ENCODE measurements at places on chromosomes 3 and 15.

GRCh38 chr15:52060501-52060900 lies 41.5 kb downstream of the MAPK6 start:
- no peak for DNase-seq

DNA sequence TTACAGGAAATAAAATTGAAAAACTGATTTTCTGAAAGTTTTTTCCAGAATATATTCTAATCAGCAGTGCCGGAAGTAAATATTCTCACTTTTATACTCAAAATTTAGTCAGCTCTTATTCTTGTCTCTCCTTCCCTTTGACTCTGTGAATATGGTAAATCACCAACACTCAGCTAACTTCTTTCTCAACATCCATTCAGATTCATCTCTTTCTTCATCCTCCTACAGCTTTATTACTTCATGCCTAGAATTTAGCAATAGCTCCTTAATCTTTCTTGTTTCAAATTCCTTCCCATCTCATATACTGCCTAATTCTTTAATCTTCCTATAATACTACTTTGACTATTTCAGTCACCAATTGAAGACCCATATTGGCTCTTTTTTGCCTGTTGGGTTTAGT lies 67.9 kb downstream of the FGF7 start:
- no peak for DNase-seq

- no peak for DNase-seq
Measured at GRCh38 chr3:110293660-110294059, 778.0 kb upstream of the NECTIN3 start.

GRCh38 chr3:16813336-16813735 lies 71.4 kb upstream of the PLCL2 start:
- no peak for DNase-seq

GRCh38 chr3:38968891-38969290 lies 82.9 kb downstream of the SCN11A start:
- no peak for DNase-seq

- no peak for DNase-seq
Measured at GRCh38 chr3:101466465-101467309, 46.3 kb downstream of the SENP7 start.

DNA sequence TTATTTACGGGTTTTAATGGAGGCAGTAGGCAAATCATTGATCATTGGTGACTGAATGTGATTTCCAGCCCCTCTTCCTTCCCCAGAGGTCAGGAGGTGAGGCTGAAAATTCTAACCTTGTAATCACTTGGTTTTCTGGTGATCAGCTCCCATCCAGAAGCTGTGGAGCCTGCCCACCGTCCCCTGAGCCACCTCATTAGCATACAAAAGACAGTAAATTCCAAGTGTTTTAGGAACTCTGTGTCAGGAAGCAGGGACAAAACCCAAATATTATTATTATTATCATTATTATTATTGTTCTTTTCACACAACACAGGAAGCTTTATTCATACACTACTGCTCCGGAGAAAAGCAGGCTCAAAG lies 18.2 kb downstream of the FOXB1 start:
- DNase-seq, result no peak

GRCh38 chr15:40991355-40991754 lies 38.1 kb downstream of the CHAC1 start:
- DNase-seq, result no peak

DNA sequence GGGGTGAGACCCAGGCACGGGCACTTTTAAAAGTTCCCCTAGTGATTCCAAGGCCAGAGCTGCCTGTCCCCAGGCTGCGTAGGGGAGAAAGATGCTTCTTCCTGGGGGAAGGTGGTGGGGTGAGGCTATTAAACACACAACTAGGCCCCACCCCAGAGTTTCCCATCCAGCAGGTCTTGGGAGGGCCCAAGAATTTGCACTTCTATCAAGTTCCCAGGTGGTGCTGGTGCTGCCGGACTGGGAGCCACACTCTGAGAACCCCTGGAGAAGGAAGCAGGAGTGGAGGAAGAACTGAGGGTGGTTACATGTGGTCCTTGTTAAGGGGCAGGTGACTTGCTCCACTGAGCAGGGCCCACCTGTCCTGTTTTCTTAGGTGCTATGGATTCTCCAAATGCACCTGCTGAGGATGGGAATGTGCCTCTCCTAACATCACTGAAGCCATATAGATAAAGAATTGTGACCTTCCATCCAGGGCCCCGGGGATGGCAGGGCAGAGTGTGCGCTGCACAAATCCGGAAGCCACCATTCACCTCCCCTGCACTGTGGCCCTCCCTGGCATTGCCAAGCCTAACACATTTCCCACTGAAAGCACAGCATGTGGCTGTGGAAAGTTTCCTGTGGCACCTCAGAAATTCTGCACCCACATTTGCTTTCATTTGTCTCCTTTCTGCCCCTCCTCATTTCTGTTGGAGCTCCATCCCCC lies 111.5 kb upstream of the MEF2A start:
- no peak for DNase-seq

GRCh38 chr15:94366781-94367180 lies 135.4 kb downstream of the MCTP2 start:
- DNase-seq, result no peak

GRCh38 chr3:104546301-104546700 lies 820.4 kb upstream of the ALCAM start:
- DNase-seq, result no peak

GRCh38 chr3:11188231-11188630 lies 33.9 kb downstream of the HRH1 start:
- no peak for DNase-seq

- no peak for DNase-seq
Measured at GRCh38 chr3:79326642-79327041, 441.2 kb downstream of the ROBO1 start.

- DNase-seq, result no peak
Measured at GRCh38 chr15:42737529-42738328, 801 bp upstream of the CDAN1 start.

- DNase-seq, result no peak
Measured at GRCh38 chr15:55282284-55282833, 7.3 kb downstream of the RAB27A start.

GRCh38 chr15:36797128-36797527 lies 217.7 kb downstream of the CDIN1 start:
- DNase-seq, result no peak

DNA sequence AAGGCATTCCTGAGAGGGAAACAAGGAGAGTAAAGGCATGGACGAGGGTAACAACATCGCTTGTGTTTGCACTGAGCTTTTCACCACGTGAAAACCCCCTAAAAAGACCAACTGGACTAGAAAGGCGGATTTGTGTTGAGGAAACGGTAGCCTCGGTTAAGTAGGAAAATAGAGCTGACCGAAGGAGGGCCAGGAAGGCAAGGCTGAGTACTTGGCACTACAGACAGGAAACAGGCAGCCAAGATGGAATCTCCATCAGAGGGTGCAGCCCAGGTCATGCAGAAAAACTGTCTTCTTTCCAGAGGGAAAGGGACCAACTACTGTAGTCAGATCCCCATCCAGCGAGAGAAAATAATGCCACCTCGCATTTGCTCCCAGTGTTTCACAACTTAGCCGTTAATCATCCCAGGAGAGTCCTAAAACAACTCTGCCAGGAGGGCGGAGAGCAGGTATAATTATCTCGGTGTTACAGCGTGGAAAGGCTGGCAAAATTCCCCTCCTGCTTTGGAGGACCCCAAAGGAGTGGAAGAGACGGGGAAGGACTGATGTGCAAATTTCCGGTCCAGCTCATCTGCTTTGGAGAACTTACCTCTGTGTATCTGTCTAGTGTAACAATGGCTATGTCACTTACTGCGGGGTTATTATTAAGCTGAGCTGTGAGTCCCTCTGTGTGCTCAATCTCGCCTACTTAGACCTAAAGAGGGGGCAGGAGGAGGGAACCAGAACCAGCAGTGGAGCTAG lies 77.2 kb downstream of the MYO1E start:
- no peak for DNase-seq

- no peak for DNase-seq
Measured at GRCh38 chr3:161217496-161217895, 3.6 kb upstream of the NMD3 start.

DNA sequence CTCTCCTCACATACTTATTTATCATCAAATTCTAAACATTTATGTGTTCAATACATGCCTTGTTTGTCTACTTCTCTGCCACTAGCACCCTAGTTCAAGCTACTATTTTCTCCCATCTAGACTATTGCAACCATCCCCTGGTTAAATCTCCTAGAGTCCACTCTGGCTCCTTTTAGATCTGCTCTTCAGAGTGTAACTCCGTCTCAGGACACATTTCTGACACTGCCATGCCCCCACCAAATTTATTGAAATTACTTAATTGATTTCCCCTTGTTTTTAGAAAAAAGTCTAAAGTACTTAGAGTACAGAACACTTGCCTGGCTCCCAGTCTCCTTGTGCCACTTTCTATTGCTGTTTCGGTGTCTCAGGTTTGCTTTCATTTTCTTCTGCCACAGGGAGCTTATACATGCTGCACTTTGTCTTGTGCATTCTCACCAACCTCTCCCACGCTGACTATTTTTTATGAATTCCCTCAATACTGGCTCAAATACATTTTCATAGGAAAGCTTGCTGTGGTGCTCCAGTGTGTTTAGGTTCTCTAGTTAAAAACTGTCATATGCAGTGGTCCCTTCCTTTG lies 792.3 kb downstream of the DIPK2A start:
- no peak for DNase-seq

DNA sequence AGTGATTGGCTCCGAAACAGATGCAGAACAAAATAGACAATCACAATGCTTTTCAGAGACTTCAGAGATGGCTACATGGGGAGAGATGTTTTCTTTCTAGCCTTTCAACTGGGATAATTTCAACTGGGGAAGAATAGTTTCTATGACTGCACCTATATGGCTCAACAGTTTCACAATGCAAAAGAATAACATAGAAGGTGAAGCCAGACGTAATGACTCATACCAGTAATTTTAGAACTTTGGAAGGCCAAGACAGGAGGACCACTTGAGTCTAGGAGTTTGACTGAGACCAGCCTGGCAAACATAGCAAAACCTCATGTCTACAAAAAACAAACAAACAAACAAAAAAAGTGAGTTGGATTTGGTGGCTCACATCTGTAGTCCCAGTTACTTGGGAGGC lies 180.2 kb upstream of the CHL1 start:
- no peak for DNase-seq

DNA sequence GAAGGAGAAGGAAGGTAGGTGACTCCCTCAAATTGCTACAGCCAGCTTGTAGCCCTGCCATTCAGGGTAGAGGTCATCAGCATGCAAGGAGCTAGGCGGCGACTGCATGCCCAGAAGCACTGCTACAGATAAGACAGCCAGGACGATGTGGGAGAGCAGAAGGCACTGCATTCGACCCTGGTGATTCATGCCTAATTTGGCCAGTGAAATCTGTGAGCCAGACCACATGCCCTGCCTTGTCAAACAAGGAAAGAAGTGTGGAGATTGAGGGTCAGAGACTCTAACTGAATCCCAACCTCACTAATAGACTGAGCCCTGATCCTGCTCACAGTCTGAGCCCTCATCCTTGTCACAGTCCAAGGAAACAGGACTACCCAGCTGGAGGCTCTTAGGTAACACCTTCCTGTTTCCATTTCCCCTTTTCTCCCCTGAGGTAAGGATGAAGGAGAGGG lies 86.6 kb downstream of the LINGO1 start:
- no peak for DNase-seq

DNA sequence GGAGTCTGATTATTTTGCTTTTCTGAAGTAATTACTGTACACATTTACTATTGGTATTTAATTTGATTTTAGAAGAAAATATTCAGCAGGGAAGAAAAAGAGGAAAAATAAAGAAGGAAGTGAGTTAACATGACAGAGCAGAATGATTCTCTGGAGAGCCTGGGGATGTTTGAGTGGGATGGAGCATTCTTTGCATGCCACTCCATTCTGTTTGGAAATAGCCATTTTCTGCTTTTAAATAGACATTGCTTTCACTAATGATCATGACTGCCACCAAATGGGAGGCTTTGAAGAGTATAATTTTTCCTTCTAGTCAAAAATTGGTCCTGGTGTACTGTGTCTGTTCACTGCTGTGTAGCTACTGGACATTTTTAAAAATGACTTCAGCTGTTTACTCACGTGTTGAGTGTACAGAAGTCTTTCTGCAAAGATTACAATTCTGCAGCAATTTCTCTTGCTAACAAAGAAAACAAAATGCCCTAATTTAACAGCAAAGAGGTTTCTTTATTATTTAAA lies 196.1 kb downstream of the RYR3 start:
- no peak for DNase-seq

DNA sequence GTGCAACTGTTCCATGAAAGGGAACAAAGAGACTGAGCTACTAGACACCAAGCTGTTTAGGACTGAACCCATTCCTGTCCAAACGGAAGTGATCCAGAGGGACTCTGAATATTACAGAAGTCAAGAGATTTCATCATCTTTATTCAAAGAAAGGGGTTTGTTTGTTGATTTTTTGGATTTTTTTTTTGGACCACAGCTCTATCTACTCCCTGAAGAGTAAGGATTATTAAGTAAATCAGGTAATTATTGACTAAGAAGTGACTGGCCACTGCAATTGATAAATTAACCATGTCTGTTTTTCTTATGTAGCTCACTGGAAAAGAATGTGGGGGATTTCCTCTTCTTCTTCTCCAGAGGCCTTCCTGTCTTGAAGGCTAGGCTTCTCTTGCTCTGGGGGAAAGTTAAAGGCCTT lies 146.6 kb upstream of the TPM1 start:
- no peak for DNase-seq

GRCh38 chr3:76582632-76583378 lies 457.1 kb upstream of the ROBO2 start:
- no peak for DNase-seq

DNA sequence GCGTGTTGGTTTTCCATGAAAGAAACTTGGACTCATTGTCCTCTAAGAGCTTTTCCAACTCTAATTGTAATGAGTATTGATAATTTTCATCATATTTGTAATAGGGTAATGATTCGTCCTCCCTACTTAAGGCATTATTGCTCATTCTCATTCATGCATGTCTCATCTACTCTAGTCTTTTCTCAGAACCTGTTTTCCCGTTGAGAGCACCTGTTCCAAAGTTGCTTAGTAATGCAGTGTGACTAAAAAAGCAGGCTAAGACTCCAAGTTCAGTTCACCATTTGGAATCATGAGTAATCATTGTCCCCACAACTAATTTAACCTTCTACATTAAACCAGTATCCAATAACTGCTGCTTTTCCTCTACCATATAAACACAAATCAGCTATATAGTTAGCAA lies 84.0 kb downstream of the FILIP1L start:
- DNase-seq, result no peak

DNA sequence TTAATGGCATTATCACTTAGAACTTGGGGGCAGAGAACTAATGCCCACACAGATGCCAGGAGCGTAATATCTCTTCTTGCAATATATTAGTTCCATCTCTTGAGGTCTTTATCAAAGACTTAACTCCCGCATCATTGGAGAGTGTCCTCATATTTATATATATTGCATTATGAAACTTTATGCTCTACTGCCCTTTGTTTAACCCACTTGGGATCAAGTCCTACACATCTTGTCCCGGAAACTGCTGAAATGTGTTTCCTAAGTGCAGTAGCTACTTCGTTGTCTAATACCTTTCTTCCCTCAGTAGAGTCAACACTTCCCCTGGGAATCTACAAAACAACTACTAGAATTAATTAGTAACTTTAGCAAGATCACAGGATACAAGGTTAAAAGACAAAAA lies 1029.2 kb downstream of the OTOL1 start:
- no peak for DNase-seq
